ENCODE measurements at places on chromosomes 1 and 21. TPM values are rescaled to one million over a fixed set of nuclear protein-coding genes. Genes with fewer than 3 reads are reported as not detected.

Gene CFAP141
- total RNA-seq: not detected

Gene TDRD5
- total RNA-seq: 2.4 TPM

Gene NEGR1
- 2.7 TPM for total RNA-seq

Gene TEDDM1
- total RNA-seq: not detected

Gene MROH9
- not detected for total RNA-seq

Gene KRTAP13-2
- not detected for total RNA-seq

Gene NBPF20
- total RNA-seq: 3.5 TPM

Gene TNFRSF8
- 0.13 TPM for total RNA-seq

Gene OMA1
- total RNA-seq: 16.6 TPM

Gene OPTC
- not detected for total RNA-seq

Gene F13B
- total RNA-seq: not detected
